ENCODE measurements at places on chromosomes 2 and 18. TPM values are rescaled to one million over a fixed set of nuclear protein-coding genes. Genes with fewer than 3 reads are reported as not detected.

The SLC39A10 gene
- 67.3 TPM for total RNA-seq

The AKAIN1 gene
- 0.84 TPM for total RNA-seq

The COL4A3 gene
- total RNA-seq = 15.5 TPM

The PMS1 gene
- 23.8 TPM for total RNA-seq

The YIPF4 gene
- 27.5 TPM for total RNA-seq
